Activated CD4-positive, alpha-beta T cell treated with anti-CD3 and anti-CD28 coated beads for 36 hours (primary cell): ENCODE measurements at places on chromosomes 5 and 9.

DNA sequence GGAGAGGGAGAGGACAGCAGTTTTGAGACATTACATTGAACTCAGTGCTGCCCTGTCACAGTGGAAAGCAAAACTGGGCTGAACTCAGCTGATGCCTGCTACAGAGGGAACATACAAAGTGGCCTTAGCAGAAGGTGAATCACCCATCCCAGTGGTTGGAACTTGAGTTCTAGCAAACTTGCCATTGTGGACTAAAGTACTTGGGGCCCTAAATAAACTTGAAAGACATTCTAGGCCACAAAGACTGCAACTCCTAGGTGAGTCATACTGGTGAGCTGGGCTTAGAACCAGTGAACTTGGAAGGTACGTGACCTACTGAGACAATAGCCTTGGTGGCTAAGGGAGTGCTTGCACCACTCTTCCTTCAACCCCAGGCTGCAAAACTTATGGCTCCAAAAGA is 155.7 kb upstream of the RIOK2 start:
- no peak for DNase-seq

DNA sequence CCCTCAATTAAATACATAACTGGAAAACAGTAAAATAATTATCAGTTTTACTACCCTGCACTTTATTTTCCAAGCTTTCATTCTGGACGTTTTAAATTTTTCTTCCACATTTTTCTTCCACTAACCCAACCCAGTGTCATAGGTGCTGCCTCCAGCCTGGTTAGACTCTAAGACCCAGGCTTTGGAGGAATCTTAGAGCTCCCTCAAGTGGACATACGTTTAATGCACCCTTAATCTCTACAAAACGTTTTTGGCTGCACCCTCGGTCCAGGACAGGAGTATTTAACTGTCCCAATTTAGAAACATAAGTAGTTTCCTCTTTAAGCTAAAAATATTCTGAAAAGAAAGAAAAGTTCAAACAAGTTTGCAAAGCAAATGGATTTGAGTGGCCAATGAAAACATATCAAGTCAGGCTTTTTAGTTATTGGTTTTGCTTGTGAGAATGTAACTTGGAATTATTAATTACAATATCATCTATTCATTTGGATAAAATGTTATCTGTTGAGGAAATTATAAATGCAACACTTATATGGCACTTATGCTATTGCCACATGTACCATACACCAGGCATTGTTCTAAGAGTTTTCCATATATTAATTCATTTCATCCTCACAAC is 38.9 kb downstream of the CDH6 start:
- DNase-seq: peak; percentile 7

GRCh38 chr9:134460206-134460605 is 134.0 kb downstream of the RXRA start:
- DNase-seq: no peak

GRCh38 chr9:104941597-104941996 is 13.6 kb upstream of the ABCA1 start:
- no peak for DNase-seq

GRCh38 chr9:15274425-15274824 is 32.6 kb downstream of the TTC39B start:
- no peak for DNase-seq

- DNase-seq: no peak
Measured at GRCh38 chr9:27183701-27184100, 74.7 kb downstream of the TEK start.

GRCh38 chr9:13478160-13478559 is 198.7 kb upstream of the MPDZ start:
- no peak for DNase-seq

DNA sequence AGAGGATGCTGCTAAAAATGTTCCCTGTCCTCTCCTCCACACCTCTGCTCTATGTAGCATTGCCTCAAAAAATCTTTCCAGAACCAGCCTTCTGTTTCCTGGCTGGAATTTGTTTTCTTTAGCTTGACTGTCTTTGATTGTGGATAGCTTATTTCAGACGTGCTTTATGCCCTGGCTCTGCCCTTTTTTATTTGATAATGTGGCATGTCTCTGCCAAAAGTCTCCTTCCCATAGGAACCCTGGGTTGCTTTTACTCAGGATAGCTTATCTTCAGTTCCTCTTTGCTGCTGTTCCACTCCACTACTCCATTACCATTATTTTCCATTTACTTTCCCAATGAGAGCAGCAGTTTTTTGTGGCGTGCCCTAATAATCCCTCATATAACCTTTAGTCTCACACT is 885 bp upstream of the TMEM252 start:
- DNase-seq: no peak

GRCh38 chr9:113570749-113571711 is 107.5 kb downstream of the RGS3 start:
- no peak for DNase-seq

- DNase-seq: no peak
Measured at GRCh38 chr9:357560-357959, 142.9 kb downstream of the DOCK8 start.

DNA sequence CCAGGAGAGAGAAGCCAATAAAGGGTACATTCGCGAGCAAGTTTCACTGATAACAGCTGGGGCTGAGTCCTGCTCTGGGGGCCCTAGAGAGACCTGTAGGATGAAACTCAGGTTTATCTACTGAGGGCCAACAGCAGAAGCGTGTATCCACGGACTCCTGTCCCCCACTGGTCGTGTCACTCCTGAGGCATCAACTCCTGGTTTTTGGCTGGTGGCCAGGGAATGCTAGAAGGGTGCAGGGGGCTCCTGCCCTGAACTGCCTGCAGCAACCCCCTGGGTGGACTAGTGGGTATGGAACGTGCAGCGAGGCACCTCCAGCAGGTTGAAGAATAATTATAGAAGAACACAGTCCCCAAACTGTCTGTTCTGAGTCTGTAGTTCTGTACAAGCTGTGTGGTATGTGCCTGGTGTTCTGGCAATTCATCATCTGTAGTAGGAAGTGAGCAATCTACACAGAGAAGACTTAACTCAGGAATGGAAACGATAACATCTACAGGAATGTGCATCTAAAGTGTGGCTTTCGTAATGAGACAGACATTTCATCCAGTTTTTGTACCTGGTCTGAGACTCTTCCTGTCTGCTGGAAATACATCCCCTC is 64.5 kb upstream of the GNA14 start:
- peak; percentile 35 for DNase-seq
